ENCODE measurements at places on chromosomes 4 and X.

DNA sequence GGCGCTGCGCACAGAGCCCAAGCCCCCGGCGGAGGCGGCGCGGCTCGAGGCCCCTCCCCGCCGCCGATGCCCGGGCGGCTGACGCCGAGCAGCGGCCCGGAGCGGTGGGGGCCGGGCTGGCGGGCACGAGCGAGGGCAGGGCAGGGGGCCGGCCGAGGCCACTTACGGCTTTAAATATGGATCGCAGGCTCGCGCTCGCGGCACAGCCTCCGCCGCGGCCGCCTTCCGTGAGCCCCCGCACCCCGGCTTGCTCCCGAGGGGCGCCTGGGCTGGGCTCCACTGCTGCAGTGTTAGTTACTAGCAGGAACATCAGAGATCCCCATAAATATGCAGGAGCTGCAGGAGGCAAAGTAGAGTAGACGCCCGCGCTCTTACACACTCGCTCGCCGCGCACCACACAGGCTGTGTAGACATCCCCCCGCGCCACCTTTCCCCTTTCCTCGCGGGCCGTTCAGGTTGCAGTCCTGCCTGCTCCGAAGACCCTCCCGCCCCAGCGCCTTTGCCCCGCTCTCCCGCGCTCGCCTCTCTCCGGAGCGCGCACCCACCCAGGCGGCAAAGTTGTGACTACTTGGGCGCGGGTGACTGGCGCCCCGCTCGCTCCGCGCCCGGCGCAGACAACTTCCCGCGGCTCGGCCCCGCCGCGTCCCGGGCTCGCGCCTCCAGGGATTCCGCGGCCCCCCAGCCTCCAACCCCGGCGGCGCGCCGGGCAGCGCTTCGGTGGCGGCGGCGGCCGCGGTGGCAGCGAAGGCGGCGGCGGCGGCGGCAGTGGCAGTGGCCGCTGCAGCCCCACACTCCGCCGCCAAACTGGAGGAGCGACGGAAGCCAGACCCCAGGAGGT lies 152.0 kb upstream of the SLC4A4 start:
- peak; percentile 49 for DNase-seq

- peak; percentile 33 for DNase-seq
These were observed 124.2 kb upstream of the MBNL3 start for GRCh38 chrX:132612821-132613564.

DNA sequence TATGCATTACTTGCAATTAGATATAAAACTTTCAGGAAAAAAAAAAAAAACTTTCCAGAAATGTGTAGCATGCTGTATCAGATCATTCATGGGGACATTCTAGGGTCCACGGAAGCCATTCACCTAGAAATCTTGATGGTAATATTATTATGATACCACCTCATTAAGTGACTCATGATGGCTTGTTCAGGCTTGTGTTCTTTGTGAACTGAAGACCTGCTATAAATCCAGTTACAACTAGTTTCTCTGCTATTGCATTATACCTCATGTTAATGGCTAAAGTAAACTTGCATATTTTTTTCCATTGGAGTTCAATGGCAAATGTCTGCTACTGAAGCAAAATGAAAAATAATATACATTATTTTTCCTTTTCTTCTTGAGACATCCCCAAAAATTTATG lies 35.3 kb upstream of the PTPN13 start:
- no peak for DNase-seq

DNA sequence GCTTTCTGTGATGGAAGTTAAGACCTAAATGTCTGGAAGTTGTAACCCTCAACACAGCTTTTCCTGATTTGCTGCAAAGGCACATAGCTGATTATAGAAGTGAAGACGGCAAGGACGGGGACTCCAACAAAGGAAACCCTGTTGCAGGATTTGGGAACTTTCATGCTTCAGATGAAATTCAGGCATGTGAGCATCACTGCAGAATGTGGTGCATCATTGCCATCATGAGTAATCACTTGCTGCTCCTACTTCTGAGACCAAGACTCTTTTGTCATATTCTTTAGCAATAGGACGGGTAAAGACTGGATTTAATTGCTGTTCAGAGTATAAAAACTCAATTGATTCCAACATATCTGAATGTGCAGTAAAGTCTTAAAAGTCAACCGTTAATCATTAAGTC lies 35.8 kb downstream of the YIPF6 start:
- DNase-seq = no peak

GRCh38 chr4:86720508-86721068 lies 126.5 kb downstream of the PTPN13 start:
- DNase-seq = no peak

DNA sequence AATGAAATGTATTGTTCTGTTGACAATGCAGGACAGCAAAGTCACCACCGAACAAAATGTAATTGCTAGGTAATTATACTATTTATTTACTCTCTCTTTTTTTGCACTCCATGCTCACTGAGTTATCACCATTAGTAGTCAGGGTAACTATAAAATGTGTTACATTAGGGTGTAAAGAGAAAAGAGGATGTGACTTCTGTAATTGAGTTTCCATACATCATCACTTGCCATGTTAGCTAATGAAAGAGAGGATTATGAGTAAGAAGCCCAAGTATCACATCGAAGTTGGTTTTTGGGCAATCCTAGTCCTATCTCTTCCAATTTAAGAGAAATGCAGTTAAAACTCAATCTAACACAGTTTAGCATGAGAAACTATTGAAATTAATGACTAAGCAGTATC lies 7.6 kb downstream of the ZXDA start:
- DNase-seq = no peak

- peak; percentile 41 for DNase-seq
These were observed 401 bp downstream of the SOWAHD start for GRCh38 chrX:119758731-119759247.

GRCh38 chrX:42089031-42089430 lies 165.7 kb upstream of the CASK start:
- no peak for DNase-seq

- no peak for DNase-seq
These were observed 5.0 kb upstream of the TRPC5 start for GRCh38 chrX:112087545-112087944.

DNA sequence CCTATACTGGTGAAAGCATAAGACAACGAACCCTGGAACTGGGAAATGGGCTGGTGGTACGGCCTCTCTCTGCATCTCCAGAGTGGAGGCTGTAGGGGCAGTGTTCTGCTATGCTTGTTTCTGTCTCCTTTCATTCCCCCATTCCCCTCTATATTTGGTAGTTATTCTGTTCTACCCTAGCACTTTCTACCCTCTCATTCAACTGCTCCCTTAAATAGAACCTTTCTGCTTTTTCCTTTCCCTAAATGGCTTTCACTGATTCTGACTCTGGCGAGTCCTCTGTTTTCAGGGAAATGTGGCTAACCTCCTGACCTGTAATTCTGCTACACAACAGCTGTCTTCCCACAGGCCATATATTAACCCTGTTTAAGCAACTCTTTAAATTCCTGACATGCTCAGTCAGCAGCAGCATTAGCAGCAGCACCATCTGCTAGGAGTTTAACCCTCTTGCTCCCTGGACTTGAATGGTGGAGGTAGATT lies 94.2 kb downstream of the CXCL13 start:
- no peak for DNase-seq

DNA sequence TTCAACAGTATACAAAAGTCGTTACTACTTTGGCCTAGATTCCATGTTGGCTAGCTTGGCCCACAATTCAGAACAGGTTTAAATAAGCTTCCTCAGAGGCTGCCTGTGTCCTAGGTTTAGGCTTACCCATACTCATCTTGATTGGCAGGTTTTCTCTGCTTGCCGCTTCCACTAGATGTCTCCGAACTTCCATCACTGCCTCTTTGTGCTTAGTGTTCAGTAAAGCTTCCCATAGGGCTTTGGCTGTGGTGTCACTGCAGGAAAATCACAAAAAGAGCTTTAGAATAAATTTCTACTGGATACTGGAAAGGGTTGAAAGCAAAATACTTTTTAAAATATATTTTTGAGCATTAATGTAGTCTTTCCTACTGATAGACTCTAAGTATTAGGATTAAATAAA lies 52.4 kb downstream of the SCFD2 start:
- DNase-seq = no peak

- DNase-seq = no peak
These were observed 17.2 kb downstream of the RAB33B start for GRCh38 chr4:139470997-139471665.

- DNase-seq = no peak
These were observed 213.9 kb downstream of the DHX15 start for GRCh38 chr4:24370421-24370820.

GRCh38 chrX:12245650-12246645 lies 107.7 kb downstream of the FRMPD4 start:
- no peak for DNase-seq

- DNase-seq = no peak
These were observed 33.5 kb downstream of the PTPN13 start for GRCh38 chr4:86627462-86628135.

All from activated naive CD8-positive, alpha-beta T cell treated with anti-CD3 and anti-CD28 coated beads for 36 hours (primary cell).